ENCODE measurements at places on chromosomes 12 and 14.

- no peak for DNase-seq
Observed at GRCh38 chr12:133264173-133264572, 28.5 kb upstream of the ANHX start.

DNA sequence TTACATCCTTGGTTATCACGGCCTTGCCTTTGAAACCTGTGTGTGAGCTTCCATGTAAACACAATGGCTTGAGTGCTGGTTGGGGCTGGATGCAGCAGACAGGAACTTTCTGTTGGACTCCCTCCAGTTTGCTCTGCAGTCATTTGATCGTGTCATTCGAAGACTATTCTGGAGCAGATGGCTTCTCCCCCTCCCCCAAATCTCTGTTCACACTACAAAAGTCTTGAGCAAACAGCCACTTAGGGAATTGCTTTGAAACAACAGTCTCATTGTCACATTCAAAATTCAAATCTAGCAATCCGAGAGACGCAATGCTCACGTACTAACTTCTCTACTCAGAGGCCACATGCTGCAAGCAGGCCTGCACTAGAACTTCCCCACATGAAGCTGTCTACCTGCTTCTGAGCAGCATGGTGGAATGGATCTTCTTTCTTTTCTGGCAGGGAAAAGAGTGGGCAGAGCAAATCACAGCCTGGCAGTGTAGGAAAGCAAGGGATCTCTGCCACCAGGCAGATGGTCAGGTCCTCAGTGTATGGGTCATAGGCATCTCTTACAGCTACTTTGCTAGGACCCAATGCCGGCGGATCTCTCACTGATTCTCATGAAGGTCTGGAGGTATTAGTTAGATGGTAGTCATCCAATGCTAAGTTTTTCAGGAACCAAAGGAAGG, 214.2 kb downstream of the PPM1H start:
- no peak for DNase-seq

GRCh38 chr12:22059976-22060647, 14.1 kb downstream of the CMAS start:
- DNase-seq = no peak

- peak; percentile 25 for DNase-seq
Observed at GRCh38 chr12:52380271-52380694, 5.2 kb downstream of the KRT84 start.

DNA sequence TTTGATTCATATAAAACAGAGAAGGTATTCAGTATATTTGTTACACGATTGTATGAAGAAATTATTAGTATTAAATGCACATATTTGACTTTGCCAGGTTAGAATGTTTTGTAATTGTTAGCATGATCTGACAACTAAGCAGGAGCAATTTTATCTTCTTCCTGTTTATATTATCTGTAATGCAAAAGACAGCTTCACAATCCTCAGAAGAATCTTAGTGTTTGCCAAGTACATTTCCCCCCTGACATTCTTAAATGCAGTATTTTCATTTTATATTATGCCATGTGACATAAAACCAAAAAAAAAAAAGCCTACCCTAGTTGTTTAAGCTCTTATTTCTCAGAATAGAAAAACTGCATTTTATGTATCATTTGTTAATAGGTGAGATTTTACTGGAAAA, 469.4 kb downstream of the FOXG1 start:
- no peak for DNase-seq

- no peak for DNase-seq
Observed at GRCh38 chr12:67540920-67541624, 107.5 kb upstream of the DYRK2 start.

DNA sequence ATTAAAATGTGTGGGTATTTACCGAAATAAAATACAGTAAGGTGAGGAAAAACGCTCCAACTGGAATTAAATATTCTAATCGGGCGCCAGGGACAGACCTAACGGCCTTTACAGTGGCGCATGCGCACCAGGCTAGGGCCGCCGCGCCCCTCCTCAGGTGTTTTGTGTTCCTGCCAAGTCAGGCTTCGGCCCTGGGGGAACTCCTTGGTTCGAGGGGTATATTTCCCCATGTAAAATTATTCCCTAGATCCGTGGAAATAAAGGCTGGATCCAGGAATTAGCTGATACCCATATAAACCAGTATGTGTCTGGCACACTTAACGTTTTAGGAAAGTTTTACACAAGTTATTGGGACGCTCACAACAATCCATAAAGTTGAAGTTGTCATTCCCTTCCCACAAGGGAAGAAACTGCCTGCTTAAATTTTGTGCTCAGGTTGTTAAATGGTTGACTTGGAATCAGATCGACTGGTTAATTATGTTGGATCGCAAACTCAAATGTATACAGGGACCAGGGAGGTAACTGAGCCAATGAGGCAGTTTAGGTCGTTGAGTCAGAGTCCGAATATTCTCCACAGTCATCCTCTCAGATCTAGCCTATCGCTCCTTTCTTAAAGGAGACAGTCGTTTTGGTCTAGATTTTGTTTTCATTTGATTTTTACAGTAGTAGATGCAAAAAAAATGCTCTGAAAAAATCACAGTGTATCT, 621 bp upstream of the ANAPC7 start:
- peak; percentile 88 for DNase-seq

GRCh38 chr14:32203928-32204357, 874 bp upstream of the RNU6-8 start:
- peak; percentile 23 for DNase-seq

DNA sequence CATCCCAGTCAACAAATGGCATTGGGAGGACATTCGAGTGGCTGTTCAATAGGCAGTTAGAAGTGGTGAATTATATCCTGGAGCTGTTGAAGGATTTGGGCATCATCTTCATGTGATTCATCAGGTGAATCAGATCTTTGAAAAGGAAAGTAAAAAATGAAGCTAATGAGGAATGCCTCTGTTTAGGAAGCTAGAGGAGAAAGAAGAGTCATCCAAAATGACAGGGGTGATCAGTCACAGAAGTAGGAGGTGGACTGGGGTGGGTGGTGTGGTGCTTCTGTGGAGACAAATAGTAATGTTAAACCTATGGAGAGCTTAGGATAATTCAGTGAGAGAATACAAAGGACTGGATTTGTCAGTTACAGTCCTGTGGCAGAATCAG, 32.7 kb downstream of the DIP2B start:
- no peak for DNase-seq

- no peak for DNase-seq
Observed at GRCh38 chr14:80653956-80654355, 287.6 kb downstream of the CEP128 start.

- DNase-seq = no peak
Observed at GRCh38 chr14:98085751-98086150, 1186.2 kb downstream of the BCL11B start.
